Type B pancreatic cell (in vitro differentiated cells): ENCODE measurements at places on chromosomes 6 and 20.

- peaks cover 14% of the 10 kb centered on the region for H3K4me1 ChIP-seq
- no peaks in the 10 kb centered on the region for H3K27me3 ChIP-seq
- H3K36me3 ChIP-seq: peaks cover 7% of the 10 kb centered on the region
- DNase-seq: no peak
- H3K4me3 ChIP-seq: peak overlapping the region; percentile 47
- H3K27ac ChIP-seq: peak overlapping the region; percentile 94
Measured at GRCh38 chr20:35263532-35264341, 14.2 kb downstream of the MMP24OS start.

DNA sequence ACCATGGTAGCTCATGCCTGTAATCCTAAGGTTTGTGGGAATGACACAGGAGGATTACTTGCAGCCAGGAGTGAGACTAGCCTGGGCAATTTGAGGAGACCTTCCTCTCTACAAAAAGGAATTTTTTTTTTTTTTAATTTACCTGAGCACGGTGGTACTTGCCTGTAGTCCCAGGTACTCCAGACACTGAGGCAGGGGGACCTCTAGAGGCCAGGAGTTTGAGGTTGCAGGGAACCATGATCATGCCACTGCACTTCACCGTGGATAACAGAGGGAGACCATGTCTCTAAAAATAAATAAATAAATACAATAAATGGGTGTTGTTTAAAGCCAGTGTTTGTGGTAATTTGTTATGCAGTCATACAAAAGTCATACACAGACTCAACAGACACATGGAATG is 2.4 kb upstream of the HLA-F start:
- H3K4me3 ChIP-seq: no peak overlapping the region
- DNase-seq: no peak

DNA sequence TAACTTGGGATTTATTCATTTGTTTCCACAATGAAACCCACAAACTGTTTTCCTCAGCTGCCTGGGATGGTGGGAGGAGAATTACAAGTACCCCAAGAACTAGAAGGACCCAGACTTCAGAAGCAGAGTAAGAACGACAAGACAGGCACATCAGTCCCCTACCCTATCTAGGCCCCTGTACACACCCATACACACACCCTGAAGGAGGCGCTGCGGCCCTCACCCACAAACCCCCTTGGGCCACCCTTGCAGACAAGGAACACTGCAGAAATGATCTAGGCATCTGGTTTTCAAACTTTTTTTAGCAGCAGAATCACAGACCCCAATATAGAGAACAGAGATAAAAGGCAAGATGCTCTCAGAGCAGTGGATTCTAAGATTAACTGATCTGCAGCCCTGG is 55.0 kb downstream of the TRERF1 start:
- no peaks in the 10 kb centered on the region for H3K36me3 ChIP-seq
- no peak overlapping the region for H3K4me3 ChIP-seq
- H3K4me1 ChIP-seq: peaks cover 15% of the 10 kb centered on the region
- DNase-seq: no peak
- H3K27ac ChIP-seq: no peak overlapping the region

GRCh38 chr6:79687759-79688158 is 56.6 kb downstream of the SH3BGRL2 start:
- no peak overlapping the region for H3K4me3 ChIP-seq
- peaks cover 13% of the 10 kb centered on the region for H3K36me3 ChIP-seq
- H3K27me3 ChIP-seq: no peaks in the 10 kb centered on the region
- H3K27ac ChIP-seq: peak overlapping the region; percentile 63

DNA sequence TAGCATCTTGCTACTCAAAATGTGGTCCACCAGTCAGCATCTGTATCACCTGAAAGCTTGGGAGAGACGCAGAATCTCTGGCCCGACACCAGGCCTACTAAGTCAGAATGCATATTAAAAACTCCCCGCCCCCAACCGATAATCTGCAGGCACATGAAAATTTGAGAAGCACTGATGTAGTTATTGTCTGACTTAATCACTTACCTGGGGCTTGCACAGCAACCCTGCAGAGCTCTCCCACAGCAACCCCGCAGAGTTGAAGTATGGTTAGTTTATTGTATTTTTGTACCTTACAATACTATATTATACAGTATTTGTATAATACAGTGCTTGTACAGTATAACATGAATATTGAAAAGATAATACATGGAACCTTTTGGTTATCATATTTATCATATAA is 53.7 kb downstream of the KLHL31 start:
- no peak for DNase-seq
- peak overlapping the region; percentile 2 for H3K27ac ChIP-seq
- H3K27me3 ChIP-seq: no peaks in the 10 kb centered on the region

DNA sequence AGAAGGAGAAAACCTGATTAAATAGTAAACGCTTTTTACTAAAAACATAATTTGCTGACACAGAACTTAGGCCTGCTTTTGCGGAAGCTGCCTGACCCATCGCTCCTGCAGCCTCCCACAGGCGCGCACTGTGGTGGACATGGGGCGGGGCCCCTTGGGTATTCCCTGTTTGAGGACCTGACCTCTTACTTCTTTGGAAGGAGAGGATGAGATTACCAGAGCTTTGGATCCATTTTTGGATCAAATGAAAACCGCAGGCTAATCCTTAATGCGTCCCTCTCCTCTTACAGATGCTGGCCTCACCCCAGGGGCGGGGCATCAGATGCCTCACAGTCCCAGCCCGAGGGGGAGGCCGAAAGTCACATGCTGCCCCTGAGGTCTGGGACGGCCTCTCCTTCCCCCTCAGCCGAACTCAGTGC is 151.0 kb downstream of the SCML4 start:
- no peak overlapping the region for H3K4me3 ChIP-seq
- peaks cover 38% of the 10 kb centered on the region for H3K4me1 ChIP-seq
- no peaks in the 10 kb centered on the region for H3K36me3 ChIP-seq
- no peak for DNase-seq
- H3K27me3 ChIP-seq: peaks cover 3% of the 10 kb centered on the region

- no peaks in the 10 kb centered on the region for H3K27me3 ChIP-seq
- DNase-seq: no peak
- no peaks in the 10 kb centered on the region for H3K36me3 ChIP-seq
Measured at GRCh38 chr6:117317261-117317660, 51.9 kb downstream of the VGLL2 start.

GRCh38 chr20:63372971-63373885 is 12.1 kb upstream of the CHRNA4 start:
- no peaks in the 10 kb centered on the region for H3K36me3 ChIP-seq
- no peak for DNase-seq
- peaks cover 18% of the 10 kb centered on the region for H3K27me3 ChIP-seq

GRCh38 chr6:84804720-84805119 is 40.3 kb upstream of the TBX18 start:
- H3K4me3 ChIP-seq: no peak overlapping the region
- DNase-seq: no peak
- H3K36me3 ChIP-seq: no peaks in the 10 kb centered on the region
- H3K27me3 ChIP-seq: peaks cover 12% of the 10 kb centered on the region

DNA sequence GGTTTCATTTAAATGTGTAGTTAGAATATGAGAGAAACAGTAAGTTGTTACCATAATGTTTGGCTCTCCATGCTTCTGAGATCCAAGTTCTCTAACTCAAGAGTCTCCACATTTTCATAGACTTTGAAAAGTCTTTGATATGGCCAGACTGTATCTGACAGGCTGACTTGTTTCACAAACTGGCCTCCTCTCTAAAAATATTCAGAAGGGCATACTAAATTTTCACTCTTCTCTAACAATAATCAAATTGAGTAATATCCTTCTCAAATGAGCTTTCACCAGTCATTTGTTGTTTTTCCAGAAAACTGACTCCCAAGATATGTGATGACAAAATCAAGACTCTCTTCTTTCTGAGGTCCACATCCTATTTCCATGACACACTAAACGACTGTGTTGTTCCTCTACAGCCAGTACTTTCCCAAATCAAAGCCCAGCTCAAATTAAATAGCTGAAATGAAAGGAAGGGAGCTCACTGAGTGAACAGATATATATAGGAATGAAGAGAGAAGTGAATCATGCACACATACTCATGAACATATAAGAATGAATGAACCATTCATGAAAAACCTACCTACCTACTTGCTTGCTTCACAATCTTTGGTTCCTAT is 15.1 kb downstream of the HIVEP2 start:
- peaks cover 11% of the 10 kb centered on the region for H3K27me3 ChIP-seq
- peaks cover 15% of the 10 kb centered on the region for H3K4me1 ChIP-seq
- H3K36me3 ChIP-seq: peaks cover 10% of the 10 kb centered on the region
- no peak overlapping the region for H3K27ac ChIP-seq
- no peak for DNase-seq

DNA sequence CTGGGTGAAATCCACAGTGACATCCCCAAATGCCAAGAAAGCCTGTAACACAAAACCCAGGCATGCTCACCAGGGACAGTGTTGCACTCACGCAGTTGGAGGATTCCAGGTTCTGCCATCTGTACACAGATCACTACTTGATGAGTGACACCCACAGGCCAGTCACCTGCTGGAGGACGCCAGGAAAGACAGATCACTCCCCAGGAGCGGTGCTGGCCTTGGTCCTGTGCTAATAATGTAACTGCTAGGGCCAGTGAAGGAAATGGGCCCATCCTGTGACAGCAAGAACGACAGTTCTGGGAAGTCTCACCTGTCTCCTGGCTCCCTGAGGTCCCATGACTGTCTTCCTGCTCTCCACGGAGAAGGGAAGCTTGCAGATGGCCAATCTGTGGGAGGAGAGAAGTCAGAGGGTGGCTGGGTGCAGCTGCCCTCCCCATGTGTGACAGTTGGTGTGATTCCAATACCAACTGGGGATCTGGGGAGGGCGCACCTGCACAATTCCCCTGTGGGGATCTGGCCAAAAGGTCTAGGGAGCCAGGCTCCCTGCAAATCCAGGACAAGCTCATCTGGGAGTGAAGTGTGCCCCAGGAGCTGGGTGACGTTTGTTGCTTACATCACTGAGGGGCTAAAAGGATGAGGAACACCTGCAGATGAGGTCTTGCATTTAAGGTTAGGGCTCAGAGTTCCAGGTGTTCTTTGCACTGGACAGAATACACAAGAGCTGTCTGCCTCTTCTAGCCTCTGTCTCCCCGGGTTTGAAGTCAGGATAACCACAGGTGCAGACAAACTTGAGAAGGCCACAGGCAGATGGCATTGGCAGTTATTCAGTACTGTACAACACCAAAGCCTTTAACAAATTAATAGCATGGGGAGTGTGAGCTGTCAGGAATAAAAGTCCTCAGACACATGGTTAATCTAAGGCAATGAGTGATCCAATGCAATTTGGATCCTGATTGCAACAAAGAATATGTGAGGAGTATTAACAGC is 10.3 kb downstream of the ZNF337 start:
- H3K36me3 ChIP-seq: peaks cover 26% of the 10 kb centered on the region
- H3K4me1 ChIP-seq: no peaks in the 10 kb centered on the region
- no peak overlapping the region for H3K27ac ChIP-seq
- no peak overlapping the region for H3K4me3 ChIP-seq

GRCh38 chr6:27893836-27894807 is 18.1 kb downstream of the OR2B2 start:
- peaks cover 28% of the 10 kb centered on the region for H3K4me1 ChIP-seq
- H3K27ac ChIP-seq: no peak overlapping the region
- DNase-seq: peak; percentile 83

DNA sequence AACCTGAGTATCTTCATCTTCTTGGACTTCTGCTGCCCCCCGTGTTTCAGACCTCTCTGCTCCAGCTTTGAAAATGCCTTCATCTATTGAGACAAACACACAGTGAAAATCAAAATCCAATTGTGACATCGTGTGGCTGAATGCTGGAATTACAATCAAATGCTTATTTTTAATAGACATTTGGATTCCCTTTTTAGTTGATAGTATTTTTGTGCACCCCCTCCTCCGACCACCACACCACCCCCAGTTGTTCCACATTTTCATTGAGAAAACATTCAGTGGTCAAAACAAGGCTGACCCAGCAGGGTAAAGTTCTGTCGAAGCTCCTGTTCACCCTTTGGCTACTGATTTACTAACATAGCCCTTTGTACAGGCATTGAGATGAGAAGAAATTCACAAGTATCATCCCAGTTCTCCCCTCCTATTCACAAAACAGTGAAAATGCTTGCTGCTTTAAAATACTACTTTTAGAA is 79.0 kb downstream of the NRSN1 start:
- H3K27ac ChIP-seq: no peak overlapping the region
- peaks cover 14% of the 10 kb centered on the region for H3K4me1 ChIP-seq
- peaks cover 6% of the 10 kb centered on the region for H3K36me3 ChIP-seq
- no peak for DNase-seq

GRCh38 chr20:1449370-1449769 is 17.3 kb downstream of the NSFL1C start:
- no peaks in the 10 kb centered on the region for H3K4me1 ChIP-seq
- H3K27ac ChIP-seq: no peak overlapping the region
- DNase-seq: no peak
- H3K27me3 ChIP-seq: no peaks in the 10 kb centered on the region

- no peak for DNase-seq
- no peaks in the 10 kb centered on the region for H3K36me3 ChIP-seq
- H3K27me3 ChIP-seq: no peaks in the 10 kb centered on the region
- peaks cover 22% of the 10 kb centered on the region for H3K4me1 ChIP-seq
- H3K27ac ChIP-seq: no peak overlapping the region
- no peak overlapping the region for H3K4me3 ChIP-seq
Measured at GRCh38 chr6:16374461-16375200, 136.2 kb downstream of the GMPR start.

DNA sequence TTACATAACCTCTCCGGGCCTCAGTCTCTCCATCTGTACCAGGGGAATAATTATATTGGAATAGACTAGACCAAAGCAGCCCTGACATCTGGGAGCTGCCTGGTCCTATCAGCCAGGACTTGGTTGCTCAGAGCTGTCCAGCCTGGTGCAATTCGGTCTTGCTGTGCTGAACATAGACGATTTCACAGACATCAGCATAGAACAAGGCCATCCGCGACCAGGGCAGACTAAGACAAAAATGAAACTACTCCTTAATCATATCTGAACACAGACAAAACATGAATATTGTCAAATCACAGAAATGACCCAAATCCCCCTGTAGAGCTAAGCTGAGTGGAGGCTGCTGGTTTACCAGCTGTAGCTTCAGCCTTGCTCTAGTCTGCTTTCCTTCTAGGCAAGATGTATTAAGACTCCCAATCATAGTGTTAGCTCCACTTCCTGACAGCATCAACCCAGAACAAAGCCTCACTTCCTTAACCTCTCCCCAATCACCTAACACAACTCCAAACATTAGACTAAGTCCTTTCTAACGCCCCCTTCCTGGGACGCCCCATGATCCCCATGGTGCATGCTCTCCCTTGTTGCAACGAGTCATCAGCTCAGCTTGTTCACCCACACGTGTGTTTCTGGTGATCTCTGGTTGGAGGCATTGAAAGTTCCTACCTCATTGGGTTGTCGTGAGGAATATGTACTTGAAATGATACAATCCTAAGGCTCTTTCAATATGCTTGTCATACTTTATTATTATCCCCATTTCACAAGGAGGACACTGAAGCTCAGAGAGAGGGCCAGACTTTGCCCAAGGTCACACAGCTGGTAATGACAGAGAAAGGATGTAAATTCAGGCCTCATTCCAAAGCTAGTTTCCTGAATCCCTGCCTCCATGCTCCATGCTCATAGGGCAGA is 3.5 kb upstream of the MAPK13 start:
- H3K4me3 ChIP-seq: no peak overlapping the region
- H3K36me3 ChIP-seq: no peaks in the 10 kb centered on the region
- peak overlapping the region; percentile 8 for H3K27ac ChIP-seq
- peaks cover 14% of the 10 kb centered on the region for H3K4me1 ChIP-seq
